IPS DF 6.9 (cell line): ENCODE measurements at places on chromosomes 5 and 9.

DNA sequence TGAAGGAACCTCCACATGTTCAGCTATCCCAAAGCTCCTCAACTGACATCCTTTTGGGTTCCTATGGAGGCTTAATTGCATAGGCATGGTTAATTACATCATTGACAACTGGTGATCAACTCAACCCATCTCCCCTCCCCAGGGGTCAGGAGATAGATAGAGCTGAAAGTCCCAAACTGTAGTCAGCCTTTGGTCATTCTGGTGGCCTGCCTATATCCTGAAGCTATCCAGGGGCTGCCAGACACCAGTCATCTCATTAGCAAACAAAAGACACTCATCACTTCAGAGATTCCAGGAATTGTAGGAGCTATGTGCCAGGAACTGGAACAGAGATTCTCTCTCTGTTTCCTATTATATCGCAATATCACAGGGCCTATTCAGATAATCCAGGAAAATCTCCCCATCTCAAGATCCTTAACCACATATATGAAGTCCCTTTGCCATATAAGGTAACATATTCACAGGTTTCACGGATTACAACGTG is 646.5 kb upstream of the GRAMD2B start:
- DNase-seq, result no peak

DNA sequence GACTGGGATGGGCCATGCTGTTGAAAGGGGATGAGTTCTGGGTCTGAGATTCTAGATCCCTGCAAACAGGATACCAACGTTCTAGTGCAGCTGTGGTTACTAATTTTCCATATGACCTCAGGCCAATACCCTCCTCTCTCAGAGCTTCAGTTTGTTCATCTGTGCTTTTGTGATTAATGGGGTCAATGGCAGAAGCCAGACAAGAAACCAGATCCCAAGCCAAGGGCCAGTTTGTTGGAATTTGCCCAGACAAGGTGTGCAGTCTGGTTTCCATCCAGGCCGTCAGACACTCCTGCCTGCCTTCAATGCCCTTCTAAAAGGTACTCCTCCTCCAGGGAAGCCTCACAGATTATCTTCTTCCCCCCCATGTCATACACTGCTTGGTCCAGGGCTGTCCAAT is 11.4 kb downstream of the MYORG start:
- no peak for DNase-seq

- DNase-seq, result no peak
Measured at GRCh38 chr5:20537911-20538703, 550.1 kb upstream of the CDH18 start.

GRCh38 chr9:107874591-107875369 is 385.2 kb upstream of the KLF4 start:
- DNase-seq, result no peak

GRCh38 chr5:170760113-170760512 is 23.4 kb upstream of the GABRP start:
- DNase-seq, result no peak

DNA sequence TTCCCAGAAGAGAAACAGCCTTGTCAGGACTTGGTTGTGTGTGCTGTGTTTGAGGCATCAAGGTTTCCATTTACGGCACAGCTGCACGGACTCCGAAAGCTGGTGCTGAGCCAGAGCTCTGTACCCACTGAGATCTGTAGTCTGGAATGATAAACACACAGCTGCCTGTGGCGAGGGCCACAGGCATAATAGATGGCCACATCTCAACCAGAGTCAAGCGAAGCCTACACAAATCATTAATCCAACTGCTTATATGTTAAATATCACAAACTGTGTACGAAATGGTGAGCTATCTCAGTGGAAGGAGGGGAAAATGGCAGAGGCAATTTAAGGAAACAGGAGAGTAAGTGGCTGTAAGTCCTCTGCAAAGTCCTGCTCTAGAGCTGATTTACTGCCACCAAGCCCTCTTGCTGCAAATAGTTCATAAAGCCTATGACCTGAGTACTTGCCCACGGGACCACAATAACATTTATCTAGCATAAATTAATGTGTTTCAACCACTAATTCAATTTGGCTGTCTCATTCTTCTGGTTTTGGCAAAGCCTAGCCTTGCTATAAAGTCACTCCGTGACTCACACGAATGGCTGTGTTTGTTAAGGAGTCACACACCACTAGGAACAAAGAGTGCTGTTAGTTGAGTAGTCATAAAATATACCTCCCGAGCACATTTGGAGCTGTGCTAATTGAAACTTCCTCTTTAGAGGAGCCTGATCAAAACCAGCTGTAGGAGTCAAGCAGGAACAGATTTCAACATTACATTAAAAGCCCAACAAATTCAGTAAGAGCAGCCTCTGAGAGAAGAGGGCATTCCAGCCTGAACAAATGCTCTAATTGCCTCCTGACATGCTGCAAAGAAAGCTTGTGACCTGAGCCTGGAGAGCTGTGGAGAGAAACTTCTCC is 738.6 kb upstream of the ZNF608 start:
- no peak for DNase-seq

DNA sequence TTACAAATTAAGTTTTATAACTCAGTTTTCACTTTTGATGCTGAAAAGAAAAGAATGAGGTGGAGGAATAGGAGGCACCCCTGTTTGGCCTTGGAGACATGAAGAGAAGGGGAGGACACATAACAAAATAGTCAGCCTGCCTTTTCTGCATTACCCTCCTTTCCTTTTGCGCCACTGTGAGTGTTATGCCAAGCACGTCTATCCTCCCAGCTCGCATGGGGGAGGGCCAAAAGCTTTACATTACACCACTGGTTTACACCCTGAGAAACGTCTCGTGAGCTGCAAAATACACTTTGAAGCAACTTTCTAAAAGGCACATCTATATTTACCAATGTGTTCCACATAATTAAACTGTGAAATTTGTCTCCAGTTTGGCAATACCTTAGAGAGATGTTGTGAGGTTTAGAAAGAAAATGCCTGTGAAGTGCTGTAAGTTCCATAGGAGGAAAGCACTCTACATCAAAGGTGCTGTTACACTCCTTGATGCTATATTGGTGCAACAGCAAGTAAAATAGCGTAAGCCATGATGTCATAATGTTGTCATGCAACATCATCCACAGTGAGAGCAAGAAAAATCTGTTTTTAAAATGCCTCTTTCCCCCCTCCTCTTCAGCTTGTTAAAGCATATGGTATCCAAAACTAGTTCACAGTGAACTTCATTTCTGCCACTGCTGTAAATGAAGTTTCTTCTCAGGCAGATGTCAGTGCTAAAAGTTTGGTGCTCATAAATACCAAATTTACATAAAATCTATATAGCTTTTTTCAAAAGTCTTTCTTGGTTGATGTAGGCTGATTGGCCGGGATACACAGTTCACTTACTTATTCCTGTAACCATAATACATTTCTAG is 50.3 kb downstream of the CETN3 start:
- DNase-seq, result no peak

- DNase-seq, result no peak
Measured at GRCh38 chr9:106843371-106843770, 19.6 kb upstream of the ZNF462 start.

DNA sequence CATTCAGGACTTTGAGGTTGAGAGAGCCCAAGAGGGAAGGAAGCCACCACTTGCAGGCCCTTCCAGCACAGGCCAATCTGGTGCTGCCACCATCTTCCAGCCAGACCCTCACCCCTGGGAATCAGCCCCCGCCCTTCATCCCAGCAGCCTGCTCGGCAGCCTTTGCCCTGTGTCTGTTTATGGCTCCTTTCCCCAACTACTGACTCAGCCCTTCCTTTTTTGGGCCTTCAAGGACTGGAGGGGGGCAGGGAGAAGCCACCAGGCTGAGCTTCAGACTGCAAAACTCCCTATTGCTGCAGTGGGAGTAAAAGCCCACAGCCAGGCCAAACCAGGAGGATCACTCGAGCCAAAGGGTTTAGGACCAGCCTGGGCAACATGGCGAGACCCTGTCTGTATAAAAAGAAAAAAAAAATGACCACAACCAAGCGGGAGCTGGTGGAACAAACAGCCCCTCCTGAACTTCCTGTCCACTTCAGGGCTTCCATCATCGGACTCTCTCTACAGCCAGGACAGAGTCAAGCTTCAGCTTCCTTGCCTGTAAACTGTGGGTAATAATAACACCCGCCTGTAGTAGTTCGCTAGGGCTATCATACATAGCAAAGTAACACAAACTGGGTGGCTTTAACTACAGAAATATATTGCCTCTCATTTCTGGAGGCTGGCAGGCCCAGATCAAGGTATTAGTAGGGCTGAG is 85.9 kb upstream of the IL17B start:
- DNase-seq, result no peak

- no peak for DNase-seq
Measured at GRCh38 chr5:155023320-155023719, 9.8 kb downstream of the KIF4B start.

DNA sequence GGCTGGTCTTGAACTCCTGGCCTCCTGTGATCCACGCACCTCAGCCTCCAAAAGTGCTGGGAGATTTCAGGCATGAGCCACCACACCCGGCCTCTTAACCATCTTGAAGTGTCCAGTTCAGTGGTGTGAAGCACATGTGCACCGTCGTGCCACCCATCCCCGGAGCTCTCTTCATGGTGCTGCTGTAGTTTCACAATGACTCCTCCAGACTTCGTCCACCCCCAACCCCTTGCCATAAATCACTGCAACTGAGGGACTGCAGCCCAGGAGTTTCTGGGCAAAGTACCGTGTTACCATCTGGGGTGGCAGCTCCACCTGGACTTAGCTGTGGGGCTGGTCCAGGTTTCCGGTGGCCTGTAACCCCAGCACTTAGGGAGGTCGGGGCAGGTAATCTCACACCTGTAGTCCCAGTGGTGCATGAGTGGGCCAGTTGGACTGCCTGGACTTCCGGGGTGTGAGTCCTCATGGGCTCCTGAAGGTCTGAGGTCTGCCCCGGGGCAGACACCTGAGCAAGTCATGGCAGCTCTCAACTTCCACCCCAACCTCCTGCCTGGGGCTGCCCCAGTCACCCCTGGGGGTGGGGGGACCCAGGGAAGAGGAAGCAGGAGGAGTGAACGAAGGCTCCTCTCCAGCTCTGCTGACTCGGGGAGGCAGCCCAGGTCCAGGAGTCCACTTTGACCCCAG is 6.6 kb upstream of the N4BP3 start:
- DNase-seq, result no peak

DNA sequence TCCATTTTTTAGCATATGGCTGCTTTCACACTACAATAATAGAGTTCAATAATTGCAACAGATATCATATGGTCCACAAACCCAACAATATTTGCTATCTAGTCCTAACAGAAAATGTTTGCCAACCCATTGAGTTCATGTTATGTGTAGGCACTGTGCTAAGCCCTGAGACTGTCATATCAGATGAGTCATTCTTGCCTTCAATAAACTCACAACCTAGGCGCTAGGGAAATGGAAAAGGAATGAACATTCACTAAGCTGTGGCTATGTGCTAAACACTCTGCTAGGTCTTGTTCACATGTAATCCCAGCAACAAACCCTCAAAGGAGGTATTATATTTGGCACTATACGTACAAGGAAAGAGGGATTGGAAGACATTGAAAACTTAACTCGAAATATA is 8.4 kb upstream of the TIMD4 start:
- DNase-seq, result no peak

DNA sequence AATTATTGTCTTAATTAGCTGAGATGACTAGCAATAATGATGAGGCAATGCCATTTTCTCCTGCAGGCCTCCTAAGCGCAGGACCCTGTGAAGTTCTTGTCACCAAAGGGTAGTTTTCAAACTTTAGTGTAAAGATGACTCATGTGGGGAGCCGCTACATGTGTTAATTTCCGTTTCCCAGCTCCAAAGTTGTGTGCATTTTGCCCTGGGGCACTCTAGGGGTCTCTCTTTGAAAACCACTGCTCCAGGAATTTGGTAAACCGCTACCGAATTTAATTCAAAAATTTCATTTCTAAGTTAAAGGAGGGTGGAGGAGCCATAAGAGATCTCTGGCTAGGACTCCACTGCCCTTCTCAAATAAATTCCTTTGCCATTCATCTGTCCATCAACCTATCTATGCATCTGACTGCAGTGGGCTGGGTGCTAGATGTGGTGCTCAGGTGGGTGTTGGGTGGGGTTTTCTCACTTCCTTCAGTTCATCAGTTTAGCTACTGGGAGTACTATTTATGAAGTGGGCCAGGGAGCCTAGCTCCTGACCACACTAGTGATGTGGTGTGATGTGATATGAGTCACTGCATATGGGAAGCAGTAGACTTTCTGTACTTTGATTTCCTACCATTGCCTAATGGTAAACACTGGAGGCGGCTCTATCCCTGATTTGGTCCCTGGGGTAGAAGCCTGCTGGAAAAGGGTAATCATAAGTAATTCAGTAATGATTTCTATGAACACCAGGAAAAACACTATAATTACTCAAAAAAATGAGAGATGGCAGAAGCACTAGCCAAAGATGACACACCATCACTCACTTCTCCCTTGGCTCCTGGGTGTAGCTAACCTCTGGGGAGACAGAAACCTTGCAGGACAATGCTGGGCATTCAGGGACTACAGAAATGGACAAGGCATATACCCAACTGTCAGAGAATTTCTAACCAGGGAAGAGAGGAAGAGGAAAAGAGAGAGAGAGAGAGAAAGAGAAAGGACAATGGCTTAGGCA is 4.0 kb upstream of the ZSWIM6 start:
- DNase-seq, result no peak

DNA sequence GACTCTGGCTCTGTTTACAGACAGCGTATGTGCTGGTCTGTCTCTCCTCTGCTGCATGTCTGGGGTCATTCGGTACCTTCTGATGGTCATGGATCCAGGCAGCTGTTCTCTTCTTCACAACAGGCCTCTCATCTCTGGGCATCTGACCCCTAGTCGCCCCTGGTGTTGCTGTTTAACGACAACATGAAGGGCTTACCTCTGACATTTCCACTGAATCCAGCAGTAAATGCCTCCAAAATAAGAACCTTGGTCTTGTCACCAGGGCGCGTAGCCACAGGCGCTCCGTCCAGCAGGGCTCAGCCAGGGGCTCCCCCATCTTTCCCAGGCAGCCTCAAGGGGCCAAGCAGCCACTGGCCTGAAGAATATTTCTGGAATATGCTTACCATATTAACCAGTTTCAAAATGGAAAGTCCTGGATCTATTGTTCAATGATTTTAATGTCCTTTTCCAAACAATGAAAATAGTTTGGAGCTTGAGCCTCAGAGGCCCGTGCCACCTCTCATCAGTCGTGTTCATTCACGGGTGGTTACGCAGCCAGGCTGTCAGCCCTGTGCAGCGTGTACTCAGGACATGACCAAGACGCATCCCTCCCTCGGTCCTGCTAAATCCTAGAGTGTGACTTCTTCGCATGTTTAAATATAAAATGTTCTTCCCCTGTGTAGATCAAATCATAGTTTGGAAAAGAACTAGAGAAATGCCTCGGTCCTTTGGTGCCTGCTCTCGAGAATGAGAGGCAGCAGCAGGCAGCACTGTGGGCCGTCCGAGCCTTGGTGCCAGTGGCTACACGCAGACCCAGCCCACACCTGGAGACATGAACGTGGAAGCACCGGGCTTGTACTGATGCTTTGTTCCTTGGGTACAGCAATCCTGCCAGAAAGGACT is 30.1 kb upstream of the LRRC14B start:
- no peak for DNase-seq

DNA sequence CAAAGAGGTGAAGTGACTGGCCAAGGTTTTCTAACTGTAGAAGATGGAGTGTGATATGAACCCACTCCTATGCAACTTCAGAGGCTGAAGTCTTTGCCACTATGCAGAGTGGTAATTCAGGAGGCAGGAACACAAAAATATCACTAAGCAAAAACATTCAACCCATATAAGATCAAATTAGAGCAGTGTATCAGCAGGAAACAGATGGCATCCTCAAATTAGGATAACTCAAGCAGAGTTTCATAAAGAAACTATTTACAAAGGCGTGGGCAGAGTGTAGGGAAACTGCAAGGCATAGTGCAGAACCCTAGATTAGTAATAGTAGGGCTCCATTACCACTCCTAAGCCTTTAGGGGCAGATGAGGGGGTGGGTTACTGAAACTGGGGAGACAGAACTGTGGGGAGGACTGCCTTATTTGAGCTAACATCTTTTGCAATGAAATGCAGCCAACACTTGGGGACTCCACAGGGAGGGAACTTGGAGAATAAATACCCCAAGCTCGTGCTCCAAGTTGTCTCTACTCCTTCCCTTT is 72.2 kb downstream of the PTTG1 start:
- no peak for DNase-seq
